ENCODE measurements at places on chromosomes 16 and 17.

GRCh38 chr16:68740628-68741346 is 3.7 kb downstream of the CDH1 start:
- DNase-seq = no peak

GRCh38 chr17:28983286-28984230 is 22.3 kb downstream of the SEZ6 start:
- no peak for DNase-seq

DNA sequence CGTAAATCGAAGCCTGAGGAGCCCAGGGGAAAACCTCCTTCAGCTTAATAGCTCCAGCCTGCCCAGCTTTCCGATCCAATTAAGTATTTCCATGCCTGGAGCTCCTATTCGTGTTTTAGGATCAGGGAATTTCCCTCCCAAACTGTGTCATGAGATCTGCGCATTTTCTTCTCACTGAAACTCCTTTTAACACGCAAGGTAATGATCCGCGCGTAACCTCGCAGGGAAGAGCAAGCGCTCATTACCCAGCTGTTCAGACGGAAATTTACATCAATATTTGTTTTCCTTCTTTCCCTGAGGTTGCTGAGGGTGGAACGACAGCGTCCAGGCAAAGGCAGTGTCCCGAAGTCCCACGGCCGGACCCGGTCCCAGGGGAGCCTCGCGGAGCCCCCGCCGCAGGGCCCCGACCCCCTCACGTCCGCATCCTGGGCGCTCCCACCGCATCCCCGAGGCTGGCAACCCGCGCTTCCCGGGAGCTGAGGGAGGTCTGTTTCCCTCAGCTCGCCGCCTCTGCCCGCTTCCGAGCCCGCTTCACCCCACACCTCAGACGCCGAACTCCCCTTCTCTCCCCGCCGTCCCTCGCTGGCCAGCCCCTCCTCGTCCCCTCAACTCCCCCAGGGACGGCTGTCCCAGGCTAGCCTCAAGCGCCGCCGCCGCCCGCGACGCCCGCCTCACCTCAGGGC is 415 bp downstream of the ABCA5 start:
- DNase-seq = peak; percentile 60

GRCh38 chr17:3919123-3919624 is 2.9 kb upstream of the P2RX1 start:
- no peak for DNase-seq

DNA sequence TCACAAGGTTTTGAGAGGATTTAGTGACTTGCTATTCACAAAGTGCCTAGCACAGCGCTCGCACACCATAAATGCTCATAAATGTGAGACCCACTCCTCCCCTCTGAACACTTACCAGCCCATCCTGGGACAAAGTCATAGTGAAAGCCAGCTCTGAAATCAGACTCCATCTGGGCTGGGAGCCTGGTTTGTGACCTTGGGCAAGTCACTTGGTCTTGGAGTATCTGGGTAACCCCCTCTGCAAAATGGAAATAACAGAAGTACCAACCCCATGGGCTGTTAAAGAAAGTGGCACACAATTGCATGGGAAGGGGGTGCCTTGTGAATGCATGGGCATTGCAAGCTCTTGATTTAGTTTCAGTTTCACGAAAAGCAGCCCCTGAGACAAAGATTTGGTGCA is 104.7 kb upstream of the CDH5 start:
- no peak for DNase-seq

- DNase-seq = no peak
These were observed 6.2 kb downstream of the EFNB3 start for GRCh38 chr17:7711051-7711755.

DNA sequence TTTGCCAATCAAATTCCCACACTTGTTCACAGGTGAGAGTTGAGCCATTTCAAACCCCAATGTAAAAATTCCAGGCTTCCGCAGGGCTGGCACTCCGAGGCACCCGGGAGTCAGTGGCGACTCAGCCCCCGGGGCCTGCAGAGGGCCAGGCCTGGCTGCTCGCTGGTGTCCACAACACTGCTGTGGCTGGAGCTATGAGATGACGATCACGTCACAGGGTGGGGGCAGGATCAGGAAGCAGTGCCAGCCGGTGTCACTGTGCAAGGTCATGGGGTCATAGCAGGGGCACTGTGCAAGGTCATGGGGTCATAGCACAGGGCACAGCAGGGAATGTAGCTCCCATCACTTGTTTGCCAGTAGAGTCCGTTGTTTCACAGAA is 7.8 kb downstream of the VPS4A start:
- no peak for DNase-seq

GRCh38 chr16:29007730-29008593 is 23.1 kb downstream of the LAT start:
- no peak for DNase-seq

- no peak for DNase-seq
These were observed 2172.0 kb downstream of the TP53TG3F start for GRCh38 chr16:35631261-35631945.

GRCh38 chr16:82730901-82731300 is 104.1 kb downstream of the CDH13 start:
- DNase-seq = no peak

DNA sequence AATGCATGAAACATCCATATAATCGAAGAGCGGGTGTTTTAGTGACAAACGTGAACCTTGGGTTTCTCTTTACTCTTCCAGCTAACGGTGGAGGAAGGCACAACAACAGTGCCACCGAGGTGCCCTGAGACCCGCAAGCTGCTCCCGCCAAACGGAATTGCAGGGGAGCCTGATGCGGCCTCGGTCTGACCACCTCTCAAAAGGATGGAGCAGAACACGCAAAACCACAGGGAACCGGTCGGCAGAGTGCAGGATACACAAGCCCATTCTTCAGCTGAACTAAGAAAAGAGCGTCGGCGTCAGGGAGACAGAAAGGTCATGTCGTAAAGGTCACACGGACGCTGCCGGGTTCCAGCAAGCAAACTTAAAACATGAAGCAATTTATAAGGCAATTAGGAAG is 109.5 kb upstream of the ZNF750 start:
- DNase-seq = no peak

DNA sequence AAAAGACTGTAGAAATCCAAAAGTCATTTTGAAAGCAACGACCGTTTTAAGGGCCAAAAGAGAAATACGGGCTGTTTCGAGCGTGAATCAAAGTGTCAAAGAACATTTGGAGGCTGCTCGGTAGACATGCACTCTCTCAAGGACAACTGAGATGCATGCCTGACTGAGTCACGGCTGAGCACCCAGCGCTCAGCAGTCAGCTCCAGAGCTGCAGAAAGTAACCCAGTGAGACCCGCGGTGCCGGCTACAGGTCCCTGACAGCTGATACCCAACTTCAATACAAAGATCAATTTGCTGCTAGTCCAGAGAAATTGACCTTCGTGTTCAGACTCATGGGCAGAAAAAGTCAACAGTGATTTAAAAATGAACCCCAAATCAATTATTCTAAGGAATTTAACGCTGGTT is 214.9 kb downstream of the STX8 start:
- no peak for DNase-seq

DNA sequence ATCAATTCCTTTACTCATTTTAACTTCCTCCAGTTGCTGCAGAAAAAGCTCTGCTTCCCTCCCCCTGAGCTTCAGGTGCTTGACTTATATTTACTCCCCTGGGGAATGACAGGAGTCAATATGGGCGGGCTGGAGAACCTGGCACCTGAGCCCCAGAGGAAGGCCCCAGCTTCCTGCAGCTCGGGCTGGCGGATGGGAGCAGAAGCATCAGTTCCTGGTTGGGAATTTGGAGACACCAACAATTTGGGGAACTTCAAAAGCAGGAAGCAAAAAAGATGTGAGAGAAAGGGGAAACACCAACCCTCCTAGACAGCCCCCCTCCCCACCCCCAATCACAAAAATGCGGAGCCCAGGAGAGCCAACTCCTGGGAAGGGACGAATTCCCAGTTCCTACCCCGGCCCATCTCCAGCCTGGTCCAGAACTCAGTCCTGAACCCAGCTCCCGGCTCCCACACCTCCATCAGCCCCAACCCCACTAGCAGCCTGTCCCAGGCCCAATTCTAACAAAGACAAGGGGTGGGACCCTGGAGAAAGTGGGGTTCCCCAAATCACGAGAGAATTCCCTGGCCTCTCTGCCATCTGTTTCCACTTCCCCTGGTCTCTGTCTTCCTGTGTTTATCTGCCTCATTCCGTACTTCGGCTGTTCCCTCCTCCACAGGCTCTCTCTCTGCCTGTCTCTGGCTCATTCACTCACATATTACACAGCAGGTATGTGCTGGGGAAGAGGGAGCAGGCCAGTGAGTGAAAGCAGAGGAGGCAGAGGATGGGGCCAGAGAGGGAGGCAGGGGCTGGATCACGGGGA is 16.2 kb upstream of the ASGR2 start:
- no peak for DNase-seq

- no peak for DNase-seq
These were observed 188.2 kb upstream of the ANKFN1 start for GRCh38 chr17:55965051-55965450.

- DNase-seq = no peak
These were observed 24.1 kb upstream of the IL21R start for GRCh38 chr16:27377666-27378485.

- DNase-seq = no peak
These were observed 31.9 kb downstream of the ZC3H18 start for GRCh38 chr16:88602091-88602490.

- DNase-seq = no peak
These were observed 17.2 kb upstream of the METRNL start for GRCh38 chr17:83062011-83062817.

DNA sequence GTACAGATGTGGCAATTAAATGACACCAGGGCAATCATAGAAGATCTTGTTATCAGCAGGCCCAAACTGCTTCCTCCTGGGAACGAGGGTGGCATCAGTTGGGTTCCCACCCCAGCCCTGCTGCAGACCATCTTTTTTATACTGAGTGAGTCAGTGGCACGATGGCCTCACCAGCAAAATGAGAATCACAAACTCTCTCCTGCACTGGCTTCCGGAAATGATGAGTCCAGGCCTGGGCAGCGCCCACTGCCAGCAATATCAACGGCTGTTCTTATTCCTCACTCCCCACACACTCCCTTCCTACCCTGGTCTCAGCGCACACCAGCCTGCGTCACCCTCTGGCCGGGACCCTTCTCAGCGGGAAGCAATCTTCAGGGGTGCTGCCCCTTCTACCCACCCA is 340.3 kb downstream of the FOXL1 start:
- DNase-seq = no peak

GRCh38 chr17:16371742-16372141 is 9.1 kb upstream of the UBB start:
- no peak for DNase-seq

DNA sequence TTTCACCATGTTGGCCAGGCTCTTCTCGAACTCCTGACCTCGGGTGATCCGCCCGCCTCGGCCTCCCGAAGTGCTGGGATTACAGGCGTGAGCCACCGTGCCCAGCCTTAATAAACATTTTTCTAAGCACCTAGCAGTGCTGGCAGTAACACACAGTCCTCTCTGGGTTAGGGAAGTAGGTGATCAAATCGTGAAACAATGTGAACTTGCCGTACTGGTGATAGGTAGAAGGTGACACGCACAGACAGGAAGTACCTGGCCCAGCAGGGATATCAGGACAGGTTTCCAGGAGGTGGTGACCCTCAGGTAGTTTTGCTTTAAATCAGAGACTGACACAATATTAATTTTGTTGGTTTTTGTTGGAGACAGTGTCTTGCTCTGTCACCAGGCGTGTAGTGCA is 4.5 kb downstream of the PLD2 start:
- no peak for DNase-seq

DNA sequence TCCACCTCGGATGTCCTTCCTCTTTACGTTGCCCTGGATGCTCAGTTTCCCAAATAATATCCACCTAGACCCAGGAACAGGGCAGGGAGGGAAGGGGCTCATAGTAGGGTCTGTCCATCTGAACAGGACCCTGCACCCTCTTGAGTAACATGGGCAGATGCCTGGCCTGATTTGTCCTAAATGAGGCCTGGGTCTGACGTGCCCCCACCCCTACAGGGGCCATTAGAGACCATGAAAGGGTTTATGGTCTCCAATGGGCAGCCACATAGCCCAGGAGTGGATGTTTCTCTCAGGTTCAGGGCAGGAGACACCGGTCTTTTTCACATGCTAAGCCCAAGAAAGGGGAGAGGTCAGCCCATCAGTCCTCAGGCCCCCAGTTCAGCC is 6.8 kb downstream of the CACNG1 start:
- DNase-seq = no peak

DNA sequence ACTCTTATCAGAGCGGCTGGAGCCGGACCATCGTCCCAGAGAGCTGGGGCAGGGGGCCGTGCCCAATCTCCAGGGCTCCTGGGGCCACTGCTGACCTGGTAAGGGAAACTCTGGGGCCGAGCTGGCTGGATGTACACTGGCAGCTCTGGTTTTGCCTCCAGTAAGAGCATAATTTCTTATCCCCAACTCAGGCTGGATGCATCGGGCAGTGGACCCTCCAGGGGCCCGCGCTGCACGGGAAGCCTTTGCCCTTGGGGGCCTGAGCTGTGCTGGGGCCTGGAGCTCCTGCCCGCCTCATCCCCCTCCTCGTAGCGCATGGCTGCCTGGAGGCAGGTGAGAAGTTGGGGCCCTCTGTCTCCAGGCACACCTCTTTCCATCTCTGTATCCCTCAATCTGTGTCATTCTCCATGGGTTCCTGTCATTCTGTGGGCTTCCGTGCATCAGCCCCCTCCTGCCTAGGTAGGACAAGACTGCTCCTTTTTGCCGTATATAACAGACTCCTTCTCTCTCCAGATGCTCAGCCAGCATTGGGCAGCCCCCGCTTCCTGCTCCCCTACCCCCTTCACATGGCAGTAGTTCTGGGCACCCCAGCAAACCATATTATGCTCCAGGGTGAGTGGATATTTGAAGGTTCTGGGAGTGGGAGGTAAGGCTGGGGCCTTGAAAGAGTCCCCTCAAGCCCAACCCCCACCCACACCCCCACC is 9.4 kb upstream of the TMEM88 start:
- DNase-seq = no peak

Data from NCI-H1092 treated with DMSO at 0.1 percent for 48 hours (cell line).